ENCODE measurements at places on chromosomes 11 and 22. TPM values are rescaled to one million over a fixed set of nuclear protein-coding genes. Genes with fewer than 3 reads are reported as not detected.

Gene CLDN5
- 17.2 TPM for total RNA-seq

Gene SCGB1D2
- total RNA-seq, result not detected

Gene SEPTIN3
- total RNA-seq, result not detected

Gene CHRNA10
- 0.31 TPM for total RNA-seq

Gene CASP1
- 34.4 TPM for total RNA-seq

Gene MS4A3
- total RNA-seq, result not detected

Gene VSIG2
- 0.13 TPM for total RNA-seq

Data from aortic smooth muscle cell (primary cell).